ENCODE measurements at places on chromosomes 5 and 9.

- DNase-seq, result peak; percentile 56
Measured at GRCh38 chr5:141475625-141476131, at the start of gene PCDHGC3. TSS of gene PCDHGC3 (plus strand) at chr5:141475966. CDS start at chr5:141476117, 151 bp downstream.

DNA sequence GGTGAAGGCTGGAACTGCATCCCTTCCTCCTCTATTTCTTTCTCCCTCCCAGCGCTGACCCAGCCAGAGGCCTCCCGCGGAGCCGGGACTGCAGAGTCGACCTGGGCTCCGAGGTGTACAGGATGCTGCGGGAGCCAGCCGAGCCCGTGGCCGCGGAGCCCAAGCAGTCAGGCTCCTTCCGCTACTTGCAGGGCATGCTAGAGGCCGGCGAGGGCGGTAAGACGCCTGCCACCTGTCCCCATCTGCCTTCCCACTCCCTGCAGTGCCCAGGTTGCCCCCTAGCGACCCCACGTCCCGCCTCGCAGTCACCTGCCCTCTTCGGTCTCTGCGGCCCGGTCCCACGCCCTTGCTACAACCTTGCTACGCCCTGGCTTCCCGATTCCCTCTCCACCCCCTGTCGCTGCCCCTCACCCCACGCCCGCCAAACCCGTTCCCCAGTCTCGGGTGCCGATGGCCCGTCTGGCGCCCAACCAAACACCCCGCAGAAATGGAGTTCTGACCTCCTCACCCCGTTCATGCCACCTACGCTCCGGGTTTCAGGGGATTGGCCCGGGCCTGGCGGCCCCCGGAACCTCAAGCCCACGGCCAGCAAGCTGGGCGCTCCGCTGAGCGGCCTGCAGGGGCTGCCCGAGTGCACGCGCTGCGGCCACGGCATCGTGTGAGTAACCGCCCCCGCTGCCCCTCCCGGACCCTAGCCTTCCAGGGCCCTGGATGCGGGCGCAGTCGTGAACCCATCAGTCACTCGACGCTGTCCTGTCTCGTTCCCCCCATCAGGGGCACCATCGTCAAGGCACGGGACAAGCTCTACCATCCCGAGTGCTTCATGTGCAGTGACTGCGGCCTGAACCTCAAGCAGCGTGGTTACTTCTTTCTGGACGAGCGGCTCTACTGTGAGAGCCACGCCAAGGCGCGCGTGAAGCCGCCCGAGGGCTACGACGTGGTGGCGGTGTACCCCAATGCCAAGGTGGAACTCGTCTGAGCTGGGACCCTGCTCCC is 14.1 kb downstream of the PDLIM4 start:
- no peak for DNase-seq

- DNase-seq, result no peak
Measured at GRCh38 chr5:33840927-33841547, 50.8 kb downstream of the ADAMTS12 start.

- DNase-seq, result no peak
Measured at GRCh38 chr9:80125731-80126264, 554.0 kb downstream of the TLE4 start.

GRCh38 chr9:35560625-35561337 is 44.3 kb upstream of the TESK1 start:
- DNase-seq, result no peak

DNA sequence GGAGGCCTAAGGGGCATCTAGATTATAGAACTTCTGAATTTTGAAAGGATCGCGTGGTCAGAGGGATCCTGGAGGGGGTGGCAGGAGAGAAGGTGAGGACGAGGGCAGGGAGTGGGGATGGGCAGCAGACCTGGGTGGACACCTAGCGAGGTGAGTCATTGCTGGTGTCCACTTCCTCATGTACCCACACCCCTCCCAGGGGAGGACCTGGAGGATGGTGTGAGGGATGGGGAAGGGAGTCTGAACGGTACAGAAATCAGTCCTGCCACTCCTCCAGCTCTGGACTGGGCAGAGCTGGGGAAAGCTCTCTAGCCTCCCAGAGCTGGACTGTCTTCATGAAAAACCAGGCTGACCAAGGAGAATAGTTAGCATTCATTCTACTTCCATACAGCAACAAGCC is 46.9 kb downstream of the TMOD1 start:
- no peak for DNase-seq

GRCh38 chr5:976849-977751 is 31.5 kb upstream of the NKD2 start:
- DNase-seq, result no peak

DNA sequence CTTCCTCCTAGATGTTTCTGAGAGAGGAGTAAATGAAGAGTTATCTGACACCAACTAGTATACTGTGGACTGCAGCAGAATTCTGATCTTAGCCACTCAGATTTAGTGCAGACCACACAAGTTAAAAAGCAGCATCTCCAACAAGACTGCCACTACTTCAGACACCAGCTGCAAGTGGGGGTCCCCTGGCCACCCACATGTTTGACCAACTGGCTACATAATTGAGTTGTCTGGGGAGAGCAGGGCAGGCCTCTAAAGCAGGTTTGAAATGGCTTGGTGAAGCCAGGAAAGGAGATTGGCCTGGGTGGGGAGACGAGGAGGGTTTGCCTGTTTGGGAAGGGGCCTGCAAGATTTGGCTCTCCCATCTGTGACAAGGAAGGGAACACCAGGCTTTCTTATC is 40.5 kb upstream of the FAM81B start:
- no peak for DNase-seq

GRCh38 chr5:172732201-172732865 is 38.7 kb downstream of the DUSP1 start:
- no peak for DNase-seq

DNA sequence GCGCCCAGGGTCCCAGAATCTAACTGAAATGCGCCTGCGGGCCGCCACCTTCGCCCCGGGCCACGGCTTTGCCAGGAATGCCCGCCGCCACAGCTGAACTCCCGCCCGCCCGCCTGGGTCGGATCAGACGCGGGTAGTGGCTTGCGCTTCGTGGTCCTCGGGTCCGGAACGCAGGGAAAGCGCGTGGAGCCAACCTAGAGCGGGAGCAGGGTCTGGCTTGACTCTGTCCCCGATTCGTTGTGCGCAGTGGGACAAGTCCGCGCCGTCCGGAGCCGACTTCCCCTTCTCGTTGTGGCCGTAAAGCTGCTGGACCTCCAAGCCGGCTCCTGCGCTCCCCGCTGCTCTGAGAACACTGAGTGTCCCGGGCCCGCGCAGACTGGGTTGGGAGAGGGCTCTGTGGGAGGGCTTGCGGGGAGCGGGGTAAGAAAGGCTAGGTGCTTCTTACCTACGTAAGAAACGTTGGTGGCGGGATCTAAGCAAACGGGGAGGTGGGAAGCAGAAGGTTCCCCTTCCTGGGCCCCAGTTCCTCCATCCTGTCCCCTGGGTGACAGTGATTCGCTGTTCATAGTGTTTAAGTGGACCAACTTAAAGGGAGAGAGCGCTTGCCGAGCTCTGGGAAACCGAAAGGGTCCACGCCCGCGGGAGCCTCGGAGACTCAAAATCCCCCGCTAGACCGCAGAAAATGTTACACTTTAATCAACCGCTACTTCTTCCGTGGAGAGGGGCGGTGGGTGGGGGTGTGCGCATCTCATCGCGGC is 4.4 kb upstream of the FOXE1 start:
- DNase-seq, result no peak

- no peak for DNase-seq
Measured at GRCh38 chr9:72144756-72145492, 4.3 kb upstream of the GDA start.

Data from stimulated activated CD4-positive, alpha-beta T cell treated with anti-CD3 and anti-CD28 coated beads, Interleukin-4, amount 100 ng/mL, for 48 hours (primary cell).